ENCODE measurements at places on chromosomes 1 and 21. TPM values are rescaled to one million over a fixed set of nuclear protein-coding genes. Genes with fewer than 3 reads are reported as not detected.

GRCh38 chr21:26099610-26100219, 70.9 kb downstream of the APP start:
- DNase-seq = no peak

Gene NCAM2
- 4.6 TPM for total RNA-seq

DNA sequence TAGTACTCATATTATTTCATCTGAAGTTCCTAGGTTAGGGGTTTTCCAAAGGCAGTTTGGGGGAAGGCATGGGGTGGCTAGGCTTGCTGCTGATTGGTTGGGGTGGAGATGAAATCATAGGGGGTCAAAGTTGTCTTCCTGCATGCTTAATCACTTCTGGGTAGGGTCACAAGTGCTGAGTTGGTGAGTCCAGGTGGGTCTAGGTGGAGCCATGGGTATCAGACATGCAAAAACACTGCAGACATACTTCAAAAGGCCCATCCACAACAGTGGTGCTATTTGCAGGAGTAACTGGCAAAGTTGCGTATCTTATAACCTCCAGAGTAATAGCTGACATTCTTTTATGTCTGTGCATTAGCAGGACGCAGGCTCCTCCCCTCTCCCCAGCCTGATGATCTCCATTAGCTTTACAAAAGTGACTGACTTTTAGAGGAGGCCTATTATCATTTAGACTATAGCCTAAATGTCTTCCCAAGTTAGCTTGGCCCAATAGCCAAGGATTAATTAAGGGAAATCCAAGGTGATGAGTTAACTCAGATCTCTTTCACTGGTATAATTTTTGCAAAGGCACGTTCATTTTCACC, 374.4 kb upstream of the PRMT6 start:
- DNase-seq = no peak

- DNase-seq = no peak
Measured at GRCh38 chr1:25831569-25832196, 11.9 kb downstream of the MTFR1L start.
